ENCODE measurements at places on chromosomes 13 and 19.

GRCh38 chr13:97548138-97548537 is 114.2 kb downstream of the RAP2A start:
- no peak for DNase-seq

- DNase-seq: no peak
Observed at GRCh38 chr13:104868806-104869205, 1666.7 kb downstream of the EFNB2 start.

DNA sequence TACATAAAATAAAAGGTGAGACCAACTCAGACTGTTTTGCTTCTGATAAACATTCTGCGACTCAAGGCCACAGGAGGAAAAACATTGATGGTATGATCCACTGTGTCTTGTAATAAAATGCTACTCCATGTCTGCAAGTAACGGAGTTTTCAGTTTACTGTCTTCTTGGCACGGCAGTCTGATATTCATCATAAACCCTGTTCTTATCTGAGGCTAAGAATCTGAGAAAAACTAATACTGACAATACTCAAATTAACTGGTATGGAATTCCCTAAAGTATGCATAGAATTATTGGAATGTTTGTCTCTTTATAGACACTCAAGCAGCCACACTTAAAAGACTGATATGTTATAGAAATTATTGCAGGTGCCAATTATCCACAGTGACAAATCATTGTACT is 125.5 kb downstream of the TBC1D4 start:
- no peak for DNase-seq

- DNase-seq: no peak
Observed at GRCh38 chr19:40392123-40392522, 2.1 kb upstream of the HIPK4 start.

GRCh38 chr19:28456252-28456651 is 756.7 kb downstream of the UQCRFS1 start:
- no peak for DNase-seq

GRCh38 chr13:20684546-20684945 is 19.0 kb upstream of the IL17D start:
- no peak for DNase-seq

GRCh38 chr19:30394481-30395151 is 22.4 kb downstream of the ZNF536 start:
- DNase-seq: no peak

DNA sequence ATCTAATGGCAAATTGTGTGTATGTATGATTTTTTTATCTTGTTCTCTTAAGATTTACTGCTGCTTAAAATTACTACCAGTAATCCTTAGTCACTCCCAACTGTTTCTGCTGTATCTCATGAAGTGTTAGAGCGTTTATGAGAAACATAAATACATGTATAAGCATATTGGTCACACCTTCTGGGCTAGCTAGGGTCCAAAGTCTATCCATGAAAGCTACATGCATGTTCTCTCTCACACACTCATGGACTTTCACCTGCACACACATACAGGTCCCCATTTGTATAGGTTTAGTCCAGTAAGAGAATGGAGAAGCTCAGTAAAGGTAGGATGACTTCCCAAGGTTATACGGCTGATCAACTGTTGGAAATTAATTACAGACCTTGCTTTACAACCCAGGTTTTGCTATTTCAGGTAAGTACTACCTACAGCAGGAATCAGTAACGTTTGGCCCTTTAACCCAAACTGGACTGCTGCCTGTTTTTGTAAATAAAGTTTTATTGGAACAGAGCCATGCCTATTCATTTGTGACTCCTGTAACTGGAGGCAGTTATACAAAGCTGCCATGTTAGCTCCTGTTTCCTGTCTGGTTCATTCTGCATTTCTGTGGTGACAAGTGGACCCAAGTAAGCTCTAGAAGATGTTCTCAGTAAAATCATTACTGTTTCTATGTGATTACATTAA is 15.3 kb downstream of the METTL21C start:
- DNase-seq: no peak

GRCh38 chr19:22118132-22118531 is 65.8 kb downstream of the ZNF257 start:
- DNase-seq: no peak

- DNase-seq: no peak
Observed at GRCh38 chr13:23654111-23655110, 84.2 kb downstream of the TNFRSF19 start.

GRCh38 chr13:112740502-112741131 is 50.8 kb downstream of the ATP11A start:
- DNase-seq: no peak

DNA sequence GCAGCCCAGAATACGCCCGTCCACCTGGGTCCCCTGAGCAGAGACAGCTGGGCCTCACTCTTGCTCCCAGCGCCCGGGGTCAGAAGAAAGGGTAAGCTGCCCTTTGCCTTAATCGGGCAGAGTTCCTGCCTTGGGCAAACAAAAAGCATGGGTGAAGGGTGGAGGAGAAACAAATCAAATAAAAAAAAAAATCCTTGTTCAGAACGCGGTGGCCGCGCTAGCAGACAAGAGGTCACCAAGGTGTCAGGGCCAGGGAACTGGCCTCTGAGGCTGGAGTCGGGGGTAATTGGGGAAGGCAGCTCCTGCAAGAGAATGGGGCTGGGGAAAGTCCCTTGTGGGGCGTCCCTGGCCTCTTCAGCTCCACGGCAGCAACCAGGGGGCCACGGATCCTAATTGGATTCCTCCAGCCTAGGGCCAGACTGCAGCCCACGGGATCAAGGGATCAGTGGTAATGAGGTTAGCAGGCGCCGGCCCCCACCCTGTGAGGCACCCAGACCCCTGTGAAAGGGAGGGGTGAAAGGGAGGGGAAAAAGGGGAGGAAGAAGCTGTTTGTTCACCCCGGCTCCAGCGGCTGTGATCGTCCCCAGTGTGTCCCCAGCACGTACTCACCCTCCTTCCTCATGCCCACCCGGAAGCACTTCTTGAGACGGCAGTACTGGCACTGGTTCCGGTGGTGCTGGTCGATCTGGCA is 5.5 kb downstream of the NR2F6 start:
- DNase-seq: no peak

- no peak for DNase-seq
Observed at GRCh38 chr19:2645826-2646225, 56.7 kb downstream of the GNG7 start.

- DNase-seq: no peak
Observed at GRCh38 chr19:48554385-48555091, 2.6 kb downstream of the SULT2B1 start.

DNA sequence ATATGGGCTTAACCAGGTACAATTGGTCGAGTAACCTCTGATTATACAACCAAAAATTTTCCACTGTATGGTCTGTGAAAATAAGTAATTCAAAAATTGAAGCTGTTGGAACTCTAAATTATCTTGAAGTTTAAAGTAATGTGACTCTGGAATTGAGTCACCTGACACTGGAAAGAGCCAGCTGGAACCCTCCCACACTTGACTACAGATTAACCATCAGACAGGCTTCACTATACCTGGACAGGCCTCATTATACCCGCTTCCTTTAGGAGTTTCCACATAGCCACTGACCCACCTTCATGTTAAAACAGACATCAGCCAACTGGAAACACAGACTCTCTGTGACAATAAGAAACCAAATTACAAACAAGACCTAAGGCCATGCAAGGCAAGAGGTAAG is 1.3 kb downstream of the ZNF433 start:
- DNase-seq: no peak

- no peak for DNase-seq
Observed at GRCh38 chr19:45739498-45740439, 6.5 kb downstream of the MEIOSIN start.

GRCh38 chr13:73803997-73804396 is 330.2 kb downstream of the KLF12 start:
- DNase-seq: no peak

DNA sequence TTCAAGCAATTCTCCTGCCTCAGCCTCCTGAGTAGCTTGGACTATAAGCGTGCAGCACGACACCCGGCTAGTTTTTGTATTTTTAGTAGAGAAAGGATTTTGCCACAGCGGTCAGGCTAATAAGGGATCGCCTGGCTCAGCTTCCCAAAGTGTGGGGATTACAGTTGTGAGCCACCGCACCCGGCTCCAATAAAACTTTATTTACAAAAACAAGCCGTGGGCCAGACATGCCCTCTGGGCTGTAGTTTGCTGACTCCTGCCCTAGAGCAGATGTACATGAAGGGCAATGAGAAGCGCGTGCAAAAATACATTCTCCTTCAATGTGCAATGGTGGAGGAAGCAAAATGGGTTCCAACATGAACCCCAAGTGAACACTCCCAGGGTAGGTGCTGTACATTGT is 13.7 kb upstream of the MED26 start:
- DNase-seq: no peak

DNA sequence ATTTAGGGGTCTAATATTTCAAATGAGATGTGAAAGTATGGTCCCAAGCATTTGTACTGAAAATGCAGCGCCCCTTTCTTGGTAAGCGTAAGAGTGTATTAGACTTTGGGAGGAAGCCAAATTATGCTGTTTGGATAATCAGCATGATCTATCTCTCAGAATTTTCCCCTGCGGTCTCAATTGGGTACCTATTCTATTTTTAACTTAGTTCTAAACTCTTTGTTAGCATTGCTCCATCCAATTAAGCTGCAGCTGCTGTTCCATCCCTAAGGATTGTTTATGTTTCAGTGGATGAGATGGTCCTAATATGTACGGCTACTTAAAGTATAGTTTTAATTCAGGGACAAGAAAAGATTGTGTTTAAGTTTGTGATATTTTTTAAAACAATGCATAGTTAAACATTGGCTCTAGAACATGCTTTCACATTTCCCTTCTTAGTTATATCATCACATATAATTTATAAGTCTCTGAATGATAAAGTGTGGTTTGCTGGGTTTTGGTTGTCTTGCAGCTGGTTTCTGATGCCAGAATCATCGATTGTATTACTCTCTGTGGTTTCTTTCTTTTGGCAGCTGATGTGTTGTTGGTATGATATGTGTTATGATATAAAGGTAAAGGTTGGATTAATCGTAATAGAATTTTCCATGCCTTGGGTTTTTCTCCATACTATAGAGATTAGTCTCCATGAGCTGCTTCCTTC is 15.0 kb downstream of the POLR1D start:
- DNase-seq: no peak

DNA sequence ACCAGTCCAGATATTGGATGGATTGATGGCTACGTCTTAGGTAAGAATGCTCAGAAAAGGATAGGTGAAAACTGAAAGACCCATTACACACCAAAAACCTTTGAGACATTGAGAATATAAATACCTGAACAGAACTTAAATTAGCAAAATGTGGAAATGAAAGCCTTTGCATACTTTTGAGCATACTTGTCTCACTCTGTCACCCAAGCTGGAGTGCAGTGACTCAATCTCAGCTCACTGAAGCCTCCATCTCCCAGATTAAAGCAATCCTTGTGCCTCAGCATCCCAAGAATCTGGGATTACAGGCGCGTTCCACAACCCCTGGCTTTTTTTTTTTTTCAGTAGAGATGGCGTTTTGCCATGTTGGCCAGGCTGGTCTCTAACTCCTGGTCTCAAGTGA is 695.3 kb downstream of the DACH1 start:
- no peak for DNase-seq

GRCh38 chr19:42286349-42287016 is 15.4 kb upstream of the PRR19 start:
- DNase-seq: no peak

- DNase-seq: no peak
Observed at GRCh38 chr19:35896643-35897040, 3.7 kb downstream of the NFKBID start.

GRCh38 chr19:42276284-42276683 is 7.2 kb downstream of the CIC start:
- DNase-seq: no peak

All from stimulated activated CD8-positive, alpha-beta memory T cell treated with anti-CD3 and anti-CD28 coated beads, Interleukin-7, amount 100 ng/mL, for 24 hours (primary cell).